ENCODE measurements at places on chromosomes 7 and 10. TPM values are rescaled to one million over a fixed set of nuclear protein-coding genes. Genes with fewer than 3 reads are reported as not detected.

GRCh38 chr7:157702311-157703023, 365.7 kb downstream of the DNAJB6 start:
- H3K27ac ChIP-seq, result no peak overlapping the region
- H3K4me1 ChIP-seq, result no peaks in the 10 kb centered on the region
- H3K4me3 ChIP-seq, result no peak overlapping the region
- H3K27me3 ChIP-seq, result no peaks in the 10 kb centered on the region

The DENND2A gene
- total RNA-seq, result 17.4 TPM

The MYL10 gene
- total RNA-seq, result not detected

The IL15RA gene
- 41.0 TPM for total RNA-seq

The SAP25 gene
- 2.9 TPM for total RNA-seq

GRCh38 chr10:99531696-99532593, 797 bp upstream of the NKX2-3 start:
- no peaks in the 10 kb centered on the region for H3K36me3 ChIP-seq
- H3K4me1 ChIP-seq, result peaks cover 46% of the 10 kb centered on the region
- H3K27ac ChIP-seq, result no peak overlapping the region
- H3K27me3 ChIP-seq, result peaks cover 53% of the 10 kb centered on the region

The MORN4 gene
- 1.7 TPM for total RNA-seq

- no peak for DNase-seq
- H3K4me1 ChIP-seq, result no peaks in the 10 kb centered on the region
- H3K27ac ChIP-seq, result no peak overlapping the region
- H3K4me3 ChIP-seq, result no peak overlapping the region
- no peaks in the 10 kb centered on the region for H3K27me3 ChIP-seq
- H3K36me3 ChIP-seq, result no peaks in the 10 kb centered on the region
Observed at GRCh38 chr7:114687238-114687637, 234.7 kb upstream of the MDFIC start.

GRCh38 chr7:157446322-157446721, 109.5 kb downstream of the DNAJB6 start:
- no peaks in the 10 kb centered on the region for H3K27me3 ChIP-seq
- H3K4me3 ChIP-seq, result no peak overlapping the region
- no peaks in the 10 kb centered on the region for H3K4me1 ChIP-seq
- H3K36me3 ChIP-seq, result no peaks in the 10 kb centered on the region
- H3K27ac ChIP-seq, result no peak overlapping the region

- DNase-seq, result no peak
- H3K27ac ChIP-seq, result no peak overlapping the region
- H3K4me1 ChIP-seq, result no peaks in the 10 kb centered on the region
- no peaks in the 10 kb centered on the region for H3K36me3 ChIP-seq
Observed at GRCh38 chr7:42770114-42770513, 141.8 kb downstream of the C7orf25 start.

The RNF133 gene
- 0.98 TPM for total RNA-seq

DNA sequence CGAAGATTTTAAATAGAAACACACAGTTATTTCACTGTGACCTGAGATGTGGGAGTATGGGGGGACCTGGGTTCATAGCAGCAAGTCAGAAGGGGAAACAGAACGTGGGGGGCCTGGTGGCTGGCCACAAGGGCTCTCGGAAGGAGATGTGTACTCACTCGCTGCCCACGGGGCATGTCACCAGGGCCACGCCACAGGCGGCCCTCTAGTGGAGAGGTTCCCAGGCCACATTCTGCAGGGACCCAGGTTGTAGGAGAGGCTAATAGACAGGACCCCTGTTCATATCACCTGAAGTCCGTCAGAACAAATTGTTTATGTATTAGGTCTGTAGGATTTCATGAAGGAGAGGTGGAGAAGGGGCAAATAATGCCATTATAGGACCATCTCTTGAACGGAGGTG, 25.1 kb upstream of the SVOPL start:
- DNase-seq, result no peak
- H3K36me3 ChIP-seq, result no peaks in the 10 kb centered on the region
- no peak overlapping the region for H3K27ac ChIP-seq
- H3K4me3 ChIP-seq, result no peak overlapping the region

GRCh38 chr10:71660313-71660712, 59.3 kb downstream of the C10orf105 start:
- H3K27me3 ChIP-seq, result no peaks in the 10 kb centered on the region
- H3K36me3 ChIP-seq, result no peaks in the 10 kb centered on the region
- H3K4me1 ChIP-seq, result no peaks in the 10 kb centered on the region
- H3K4me3 ChIP-seq, result no peak overlapping the region

The CCDC7 gene
- total RNA-seq, result 22.8 TPM

The OR2A1 gene
- 0.25 TPM for total RNA-seq

- H3K36me3 ChIP-seq, result peaks cover 36% of the 10 kb centered on the region
- H3K4me1 ChIP-seq, result no peaks in the 10 kb centered on the region
- DNase-seq, result no peak
- no peaks in the 10 kb centered on the region for H3K27me3 ChIP-seq
- no peak overlapping the region for H3K4me3 ChIP-seq
Observed at GRCh38 chr7:74121401-74122249, 38.0 kb downstream of the LIMK1 start.

- H3K4me1 ChIP-seq, result no peaks in the 10 kb centered on the region
- H3K4me3 ChIP-seq, result no peak overlapping the region
- no peak for DNase-seq
- no peak overlapping the region for H3K27ac ChIP-seq
- no peaks in the 10 kb centered on the region for H3K36me3 ChIP-seq
Observed at GRCh38 chr7:3188946-3189345, 112.1 kb upstream of the SDK1 start.

GRCh38 chr10:82866424-82867020, 991.5 kb downstream of the NRG3 start:
- no peak overlapping the region for H3K27ac ChIP-seq
- no peak overlapping the region for H3K4me3 ChIP-seq
- H3K27me3 ChIP-seq, result no peaks in the 10 kb centered on the region
- no peak for DNase-seq
- no peaks in the 10 kb centered on the region for H3K36me3 ChIP-seq

DNA sequence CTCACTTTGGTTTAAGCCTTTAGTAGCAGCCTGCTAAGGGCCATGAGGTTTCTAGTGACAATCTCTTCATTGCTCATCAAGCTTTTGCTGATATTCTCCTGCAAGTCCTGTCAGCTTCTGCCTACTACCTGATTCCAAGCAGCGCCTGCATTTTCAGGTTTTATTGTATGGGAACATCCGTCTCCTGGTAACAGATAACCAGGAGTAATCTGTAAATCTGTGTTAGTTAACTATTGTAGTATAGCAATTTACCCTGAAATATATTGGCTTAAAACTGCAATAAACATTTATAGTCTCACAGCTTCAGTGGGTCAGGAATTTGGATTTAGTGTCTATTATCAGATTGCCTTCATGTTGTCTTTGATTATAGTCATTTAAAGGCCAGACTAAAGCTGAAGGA, 94.0 kb downstream of the MLLT10 start:
- peaks cover 23% of the 10 kb centered on the region for H3K4me1 ChIP-seq
- DNase-seq, result no peak
- H3K4me3 ChIP-seq, result no peak overlapping the region
- no peaks in the 10 kb centered on the region for H3K27me3 ChIP-seq

GRCh38 chr10:25182636-25183035, 7.8 kb downstream of the GPR158 start:
- H3K27me3 ChIP-seq, result no peaks in the 10 kb centered on the region
- no peak overlapping the region for H3K27ac ChIP-seq
- no peaks in the 10 kb centered on the region for H3K36me3 ChIP-seq
- H3K4me1 ChIP-seq, result no peaks in the 10 kb centered on the region

GRCh38 chr7:40945788-40946187, 757.1 kb downstream of the INHBA start:
- H3K36me3 ChIP-seq, result no peaks in the 10 kb centered on the region
- no peak overlapping the region for H3K4me3 ChIP-seq
- no peak for DNase-seq

The DNAJC12 gene
- 2.7 TPM for total RNA-seq

DNA sequence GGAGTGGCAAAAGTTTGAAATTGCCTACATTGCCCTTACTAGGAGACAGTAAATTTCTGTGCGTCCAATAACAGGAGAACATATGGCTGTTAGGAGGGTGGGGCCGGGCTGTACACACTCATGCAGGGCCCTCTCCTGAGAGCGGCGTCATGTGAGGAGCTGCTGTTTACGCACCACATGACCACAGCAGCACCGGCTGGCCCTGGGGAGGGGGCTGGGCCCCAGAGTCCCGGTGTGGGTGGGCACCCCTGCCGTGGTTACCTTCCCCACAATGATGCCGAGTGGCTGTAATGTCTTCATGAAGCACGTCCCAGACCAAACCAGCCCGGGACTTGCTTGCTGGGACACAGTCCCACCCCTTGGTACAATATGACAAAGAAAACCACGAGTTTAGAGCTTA, 308.7 kb downstream of the DNAJB6 start:
- no peak for DNase-seq
- no peaks in the 10 kb centered on the region for H3K27me3 ChIP-seq
- H3K27ac ChIP-seq, result no peak overlapping the region

The GNAT3 gene
- not detected for total RNA-seq

DNA sequence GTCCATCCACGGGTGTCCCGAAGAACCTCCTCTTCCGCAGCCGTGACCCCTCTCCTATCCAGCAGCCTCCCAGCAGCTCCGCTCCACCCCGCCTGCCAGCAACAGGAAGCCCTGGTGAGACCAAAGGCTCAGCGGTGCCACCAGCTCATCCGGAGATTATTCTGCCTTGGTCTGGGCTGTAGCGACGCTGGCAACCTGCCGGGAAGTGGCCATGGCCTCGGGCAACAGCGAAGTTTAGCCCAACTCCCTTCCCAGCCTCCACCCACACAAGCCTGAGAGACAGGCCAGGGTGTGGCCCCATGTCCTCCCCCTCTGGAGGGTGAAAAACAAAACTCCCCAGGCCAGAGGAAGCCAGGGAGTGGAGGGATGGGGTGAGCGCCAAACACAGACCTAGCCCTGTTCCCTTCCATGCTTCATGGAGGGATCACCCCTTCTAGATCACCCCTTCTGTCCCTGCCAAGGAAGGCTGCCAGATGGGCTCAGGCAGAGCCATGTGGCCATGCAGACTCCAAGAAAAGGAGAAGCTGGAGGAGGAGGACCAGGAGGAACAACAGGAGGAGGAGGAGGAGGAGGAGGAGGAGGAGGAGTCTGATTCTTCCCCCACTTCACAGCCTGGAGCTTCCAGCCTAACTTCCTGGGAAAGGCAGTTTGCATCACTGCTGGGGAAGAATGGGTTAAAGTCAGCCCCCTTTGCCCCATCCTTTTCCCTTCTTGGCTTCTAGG, 918 bp downstream of the CALHM2 start:
- no peaks in the 10 kb centered on the region for H3K27me3 ChIP-seq
- peak; percentile 95 for DNase-seq
- H3K36me3 ChIP-seq, result no peaks in the 10 kb centered on the region
- peak overlapping the region; percentile 71 for H3K4me3 ChIP-seq
- H3K27ac ChIP-seq, result peak overlapping the region; percentile 89

DNA sequence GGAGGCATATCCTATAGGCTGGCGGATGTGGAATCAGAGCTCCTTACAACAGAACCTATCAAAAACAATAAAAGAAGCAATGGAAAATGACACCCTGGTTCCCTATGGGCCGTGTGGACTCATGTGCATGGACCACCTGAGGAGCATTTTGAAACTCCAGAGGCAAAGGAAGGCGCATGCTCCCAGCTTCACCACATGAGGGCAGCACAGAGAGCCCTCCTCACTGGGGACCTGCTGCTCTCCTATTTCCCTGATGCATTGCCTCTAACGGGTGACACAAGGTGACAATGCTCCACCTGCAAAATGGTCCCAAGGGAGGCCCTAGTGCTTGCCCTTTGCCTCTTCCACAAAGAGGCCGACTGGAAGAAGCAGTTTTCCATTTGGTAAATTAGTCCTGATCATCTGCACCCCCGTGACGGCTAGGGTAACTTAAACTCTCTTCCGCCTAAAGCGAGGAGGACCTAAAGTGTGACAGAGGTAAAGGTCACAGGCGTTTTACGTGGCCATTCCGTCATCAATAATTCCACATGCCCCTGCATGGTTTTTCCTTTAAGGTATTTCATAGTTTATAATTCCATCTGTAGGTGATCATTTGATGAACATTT, 67.7 kb downstream of the GPAM start:
- H3K4me1 ChIP-seq, result no peaks in the 10 kb centered on the region
- H3K36me3 ChIP-seq, result no peaks in the 10 kb centered on the region
- no peak overlapping the region for H3K4me3 ChIP-seq
- no peak overlapping the region for H3K27ac ChIP-seq

The ACTR3C gene
- total RNA-seq, result 24.1 TPM

- H3K36me3 ChIP-seq, result no peaks in the 10 kb centered on the region
- no peaks in the 10 kb centered on the region for H3K4me1 ChIP-seq
- no peak overlapping the region for H3K27ac ChIP-seq
- no peaks in the 10 kb centered on the region for H3K27me3 ChIP-seq
- no peak for DNase-seq
- H3K4me3 ChIP-seq, result no peak overlapping the region
Observed at GRCh38 chr10:4101918-4102654, 317.1 kb upstream of the KLF6 start.

DNA sequence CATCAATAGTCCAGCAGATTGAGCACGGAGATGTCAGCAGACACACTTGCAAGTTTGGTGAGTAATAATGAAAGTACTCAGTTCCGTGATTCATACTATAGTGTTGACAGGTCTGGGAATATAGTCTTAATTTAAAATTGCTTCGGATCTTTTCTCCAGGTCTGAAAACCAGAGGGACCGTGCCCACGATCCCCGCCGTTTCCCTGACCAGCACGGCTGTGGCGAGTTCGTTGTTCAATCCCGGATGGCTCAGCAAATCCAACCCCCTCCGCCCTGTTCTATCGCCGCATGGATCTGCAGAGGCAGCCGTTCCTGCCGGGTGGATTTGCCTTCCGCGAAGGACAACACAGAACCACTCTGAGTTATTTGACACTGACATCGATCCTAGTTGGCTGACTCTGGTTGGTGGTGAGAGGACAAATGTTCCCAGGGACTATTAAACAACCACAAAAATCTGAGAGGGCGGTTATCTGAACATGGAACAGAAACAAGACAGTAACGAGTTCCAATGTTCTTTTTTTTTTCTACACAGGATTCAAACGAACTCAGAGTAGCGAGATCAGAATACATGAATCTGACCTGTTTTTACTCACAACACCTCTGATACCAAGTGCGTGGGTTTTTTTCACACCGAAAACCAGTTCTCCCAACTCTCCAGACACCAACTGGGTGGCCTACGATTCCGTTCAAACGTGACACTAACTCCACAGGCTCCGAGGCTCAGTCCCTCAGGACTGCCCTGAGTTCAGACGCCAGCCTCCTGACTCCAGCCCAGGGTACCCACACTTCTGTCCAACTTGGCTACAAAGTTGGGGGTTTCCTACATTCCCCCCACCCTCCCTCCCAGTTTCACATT, 52.7 kb downstream of the RBM17 start:
- peaks cover 48% of the 10 kb centered on the region for H3K4me1 ChIP-seq
- peak overlapping the region; percentile 66 for H3K27ac ChIP-seq

- peak overlapping the region; percentile 65 for H3K27ac ChIP-seq
- no peaks in the 10 kb centered on the region for H3K27me3 ChIP-seq
- H3K36me3 ChIP-seq, result no peaks in the 10 kb centered on the region
- peaks cover 19% of the 10 kb centered on the region for H3K4me1 ChIP-seq
- no peak for DNase-seq
- H3K4me3 ChIP-seq, result no peak overlapping the region
Observed at GRCh38 chr10:69481305-69481704, 30.0 kb downstream of the TSPAN15 start.

Data from vagina (tissue), 2 donors.